ENCODE measurements at places on chromosomes 1 and 21. TPM values are rescaled to one million over a fixed set of nuclear protein-coding genes. Genes with fewer than 3 reads are reported as not detected.

RGS18 gene
- 0.71 TPM for total RNA-seq

RGS8 gene
- total RNA-seq = 0.05 TPM

DNA sequence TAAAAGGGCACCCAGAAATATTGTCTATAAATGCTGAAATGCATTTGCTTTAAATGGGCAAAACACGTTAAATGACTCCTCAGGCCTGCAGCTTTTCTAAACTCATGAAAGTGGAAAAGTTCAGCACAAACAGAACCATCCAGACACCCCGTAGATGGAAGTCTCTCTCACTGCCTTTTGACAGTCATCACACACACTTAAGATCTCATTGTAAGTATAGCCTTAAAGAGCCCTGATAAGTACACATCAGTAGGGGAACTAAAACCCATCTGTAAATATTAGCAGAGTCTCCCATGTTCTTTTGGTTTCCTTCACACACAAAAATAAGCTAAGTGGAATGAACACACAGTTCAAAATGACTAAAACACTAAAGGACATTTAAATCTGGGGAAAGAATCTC is 166.7 kb downstream of the LTN1 start:
- no peaks in the 10 kb centered on the region for H3K27me3 ChIP-seq
- no peak for DNase-seq
- H3K4me1 ChIP-seq = peaks cover 30% of the 10 kb centered on the region
- no peak overlapping the region for H3K27ac ChIP-seq

DNA sequence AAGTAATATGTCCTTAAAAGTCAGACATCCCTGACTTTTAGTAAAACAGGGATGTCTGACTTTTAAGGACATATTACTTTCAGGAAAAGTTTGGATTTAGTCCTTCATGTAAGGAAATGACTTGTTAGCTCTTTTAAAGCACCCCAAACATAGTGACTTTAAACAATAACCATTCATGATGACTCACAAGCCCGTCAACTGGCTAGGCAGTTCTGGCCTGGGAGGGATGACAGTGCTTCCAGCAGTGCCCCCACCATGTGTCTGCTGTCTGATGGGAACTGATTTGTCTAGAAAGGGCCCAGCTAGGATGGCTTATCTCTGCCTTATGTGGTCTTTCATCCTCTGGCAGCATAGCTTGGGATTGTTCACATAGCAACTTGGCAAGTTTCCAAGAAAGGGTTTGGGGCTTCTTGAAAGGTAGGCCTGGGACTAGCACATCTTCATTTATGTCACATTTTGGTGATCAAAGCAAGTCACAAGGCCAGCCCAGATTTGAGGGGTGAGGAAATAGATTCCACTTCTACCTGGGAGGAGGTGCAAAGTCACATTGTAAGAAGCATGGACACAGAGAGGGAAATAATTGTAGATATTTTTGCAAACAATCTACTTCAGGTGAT is 143.5 kb downstream of the C1orf94 start:
- no peak overlapping the region for H3K27ac ChIP-seq
- H3K4me1 ChIP-seq = no peaks in the 10 kb centered on the region
- H3K36me3 ChIP-seq = no peaks in the 10 kb centered on the region
- H3K4me3 ChIP-seq = no peak overlapping the region
- no peak for DNase-seq
- peaks cover 32% of the 10 kb centered on the region for H3K27me3 ChIP-seq

DNA sequence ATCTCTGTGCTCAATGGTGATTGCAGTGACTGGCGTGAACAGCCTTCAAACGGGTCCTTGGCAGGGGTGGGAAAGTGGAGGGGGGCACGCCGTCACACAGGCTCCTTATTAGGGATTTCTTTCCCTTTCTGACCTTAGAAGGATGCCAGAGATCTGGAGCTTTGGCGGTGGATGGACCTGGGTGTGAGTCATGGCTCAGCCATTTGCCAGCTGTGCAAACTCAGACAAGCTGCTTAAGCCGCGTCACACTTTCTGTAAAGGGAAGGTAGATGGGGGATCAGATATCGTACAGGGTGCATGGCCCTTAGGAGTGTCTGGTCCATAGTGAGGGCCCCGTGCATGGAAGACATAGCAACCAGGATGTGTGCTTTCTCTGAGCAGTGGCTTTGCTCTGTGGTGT is 48.3 kb upstream of the C1orf174 start:
- H3K27me3 ChIP-seq = peaks cover 97% of the 10 kb centered on the region
- no peak overlapping the region for H3K4me3 ChIP-seq
- H3K27ac ChIP-seq = no peak overlapping the region
- no peaks in the 10 kb centered on the region for H3K36me3 ChIP-seq
- DNase-seq = no peak

- H3K27ac ChIP-seq = no peak overlapping the region
- H3K36me3 ChIP-seq = no peaks in the 10 kb centered on the region
- no peaks in the 10 kb centered on the region for H3K27me3 ChIP-seq
- DNase-seq = no peak
- no peak overlapping the region for H3K4me3 ChIP-seq
Observed at GRCh38 chr1:87305762-87306161, 22.9 kb upstream of the LMO4 start.

GRCh38 chr21:42630626-42631025 is 22.8 kb upstream of the PDE9A start:
- H3K27me3 ChIP-seq = peaks cover 66% of the 10 kb centered on the region
- no peak overlapping the region for H3K27ac ChIP-seq
- H3K36me3 ChIP-seq = no peaks in the 10 kb centered on the region
